ENCODE measurements at places on chromosomes 3 and 15.
A peak's percentile ranks its signal among the peaks of the same experiment; 100 is the strongest.

- no peak for DNase-seq
Observed at GRCh38 chr3:51860703-51861665, at the start of gene IQCF2. IQCF2 (plus strand) TSS chr3:51861615; CDS start chr3:51861667, 52 bp downstream.

DNA sequence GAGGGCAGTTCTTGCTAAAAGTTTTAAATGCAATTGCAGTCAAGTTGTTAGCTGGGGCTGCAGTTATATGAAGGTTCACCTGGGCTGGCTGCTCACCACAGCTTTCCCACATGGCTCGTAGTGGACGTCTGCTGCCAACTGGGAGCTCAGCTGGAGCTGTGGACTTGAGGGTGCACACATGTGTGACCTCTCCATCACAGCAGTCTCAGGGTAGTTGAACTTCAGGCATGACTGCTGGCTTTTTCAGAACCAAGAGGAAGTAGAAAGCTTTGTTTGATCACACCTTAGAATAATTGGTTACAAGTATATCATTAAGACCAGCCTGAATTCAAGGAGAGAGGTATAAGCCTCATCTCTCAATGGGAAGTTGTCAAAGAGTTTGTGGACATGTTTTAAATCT is 74.1 kb downstream of the CHL1 start:
- DNase-seq, result no peak

GRCh38 chr15:69061414-69061842 is 46.9 kb downstream of the NOX5 start:
- no peak for DNase-seq

DNA sequence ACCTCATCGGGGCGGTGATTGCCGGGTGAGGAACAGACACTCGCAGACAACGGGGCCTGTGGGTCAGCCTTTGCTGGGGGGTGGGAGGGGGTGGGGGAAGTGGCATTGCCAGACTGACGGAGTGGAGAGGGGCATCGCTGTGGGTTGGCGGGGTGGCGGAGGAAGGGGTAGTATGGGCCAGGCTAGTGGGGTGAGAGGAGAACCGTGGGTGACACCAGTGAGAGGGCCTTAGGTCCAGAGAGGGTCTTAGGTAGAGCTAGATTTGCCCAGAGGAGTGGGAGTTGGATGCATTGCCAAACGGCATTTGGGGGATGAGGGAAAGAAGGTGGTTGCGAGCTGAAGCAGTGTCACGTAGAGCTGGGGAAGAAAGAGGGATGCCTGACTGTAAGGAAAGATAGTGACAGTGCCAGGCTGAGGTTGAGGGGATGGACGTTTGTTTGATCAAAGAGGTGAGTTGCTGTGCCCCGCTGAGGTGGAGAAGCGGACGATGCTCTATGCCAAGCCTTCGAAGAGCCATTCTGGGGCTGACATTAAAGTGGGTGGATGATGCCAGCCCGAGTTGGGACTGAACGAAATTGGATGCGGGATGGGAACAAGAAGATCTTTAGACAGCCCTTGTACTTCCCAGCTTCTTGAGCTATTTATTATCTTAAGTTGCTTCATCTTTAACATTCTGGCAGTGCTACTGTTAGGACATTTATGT is 572 bp downstream of the DNAJB11 start:
- no peak for DNase-seq

DNA sequence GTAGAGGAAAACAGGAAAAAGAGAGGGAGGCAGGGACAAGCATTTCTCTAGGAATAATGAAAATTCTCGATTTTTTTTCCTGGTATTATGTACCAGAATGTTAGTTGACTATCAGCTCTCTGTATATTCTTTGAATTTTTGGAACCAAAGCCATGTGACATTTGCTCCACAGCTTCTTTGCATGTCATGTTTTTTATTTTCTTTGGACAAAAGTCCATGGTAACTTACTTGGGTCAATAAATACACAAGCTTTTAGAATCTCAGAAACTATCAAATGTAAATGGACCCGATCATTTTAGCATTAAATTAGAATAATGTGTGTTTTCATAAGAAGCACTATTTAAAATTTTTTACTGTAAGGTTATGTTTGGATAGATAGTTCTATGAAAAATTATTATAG is 320.5 kb downstream of the ZIC1 start:
- no peak for DNase-seq

DNA sequence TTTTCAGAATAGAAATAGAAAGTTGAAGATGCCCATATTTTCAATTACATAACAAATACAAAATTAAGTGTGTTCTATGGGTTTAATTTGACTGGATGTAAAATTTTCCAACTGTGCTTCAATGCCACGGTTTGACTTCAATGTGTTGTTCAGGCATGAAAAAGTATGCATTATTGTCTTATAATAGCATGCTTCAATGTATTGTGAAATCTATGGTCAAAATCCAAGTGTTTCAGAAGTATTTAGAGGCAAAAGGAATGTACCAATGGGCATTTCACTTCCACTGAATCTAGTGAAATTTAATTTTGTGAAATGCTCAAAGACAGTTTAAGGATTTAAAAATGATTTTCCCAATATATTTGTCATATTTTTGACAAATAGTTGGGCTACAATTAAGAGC is 16.0 kb downstream of the NEK10 start:
- peak; percentile 20 for DNase-seq

DNA sequence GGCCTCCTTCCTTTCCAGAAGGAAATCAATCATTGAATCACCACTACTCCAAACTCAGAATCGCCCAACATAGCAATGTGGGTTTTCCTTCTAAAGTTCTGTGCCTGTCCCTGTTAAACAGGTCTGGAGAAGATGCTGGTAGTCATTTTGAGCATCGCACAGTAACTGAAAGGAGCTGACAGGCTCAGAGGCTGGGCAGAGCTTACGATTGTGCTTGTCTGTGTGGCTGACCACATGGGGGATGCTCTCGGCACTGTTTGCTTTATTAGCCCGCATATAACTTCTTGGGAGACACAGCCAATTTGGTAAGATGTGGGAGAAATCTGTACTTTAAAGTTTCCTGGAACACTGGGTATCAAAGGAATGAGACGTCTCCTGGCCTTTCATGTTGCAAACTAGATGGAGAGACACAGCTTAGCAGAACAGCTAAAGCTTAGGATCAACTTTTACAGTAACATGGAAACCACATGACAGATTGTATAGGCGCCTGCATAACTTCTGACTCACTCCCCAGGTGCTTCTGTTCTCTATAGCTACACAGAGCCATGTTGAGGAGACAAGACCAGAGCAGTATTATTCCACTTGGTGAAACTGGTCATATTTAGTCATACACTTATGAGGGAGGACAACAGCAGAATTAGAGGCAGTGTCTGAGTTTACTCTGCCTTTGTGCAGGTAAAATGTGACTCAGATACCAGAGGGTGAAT is 374.1 kb downstream of the RORA start:
- DNase-seq, result peak; percentile 38

DNA sequence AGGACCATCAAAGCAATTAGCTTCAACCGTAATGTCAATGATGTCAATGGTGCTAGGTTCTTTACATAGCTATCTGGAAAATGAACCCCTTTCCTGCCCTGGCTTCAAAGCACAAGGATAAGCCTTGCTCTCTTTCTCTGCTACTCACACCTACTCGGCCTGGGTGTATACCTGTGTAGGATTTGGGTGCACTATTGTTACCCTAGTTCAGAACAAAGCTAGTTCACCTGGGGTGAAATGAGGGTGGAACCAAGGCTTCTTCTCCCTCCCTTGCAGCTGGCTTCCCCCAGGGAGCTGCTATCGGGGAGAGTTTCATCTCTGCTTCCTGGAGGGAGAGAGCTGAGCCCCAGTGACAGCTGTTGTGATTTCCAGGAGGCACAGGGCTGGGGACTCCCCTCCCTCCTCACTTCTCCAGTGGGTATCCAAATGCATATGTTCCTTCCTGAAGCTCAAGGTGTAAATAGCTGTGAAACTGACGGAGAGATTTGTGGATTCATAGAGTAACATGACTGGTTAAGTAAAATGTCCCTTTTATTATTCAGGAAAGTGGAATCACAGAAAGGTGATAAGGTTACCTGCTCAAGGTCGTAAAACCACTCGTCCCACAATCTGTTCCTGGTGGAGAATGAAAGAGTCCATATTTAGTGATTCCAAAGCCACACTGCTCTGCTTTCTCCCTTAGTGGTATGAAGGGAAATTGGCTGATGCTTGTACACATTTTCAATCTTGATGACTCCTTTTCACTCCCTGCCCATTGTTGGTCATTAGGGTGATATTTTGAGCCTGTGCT is 11.8 kb upstream of the C3orf70 start:
- no peak for DNase-seq

- DNase-seq, result no peak
Observed at GRCh38 chr3:134048278-134048996, 18.7 kb upstream of the SLCO2A1 start.

- no peak for DNase-seq
Observed at GRCh38 chr3:141045849-141046248, 5.3 kb upstream of the SPSB4 start.

DNA sequence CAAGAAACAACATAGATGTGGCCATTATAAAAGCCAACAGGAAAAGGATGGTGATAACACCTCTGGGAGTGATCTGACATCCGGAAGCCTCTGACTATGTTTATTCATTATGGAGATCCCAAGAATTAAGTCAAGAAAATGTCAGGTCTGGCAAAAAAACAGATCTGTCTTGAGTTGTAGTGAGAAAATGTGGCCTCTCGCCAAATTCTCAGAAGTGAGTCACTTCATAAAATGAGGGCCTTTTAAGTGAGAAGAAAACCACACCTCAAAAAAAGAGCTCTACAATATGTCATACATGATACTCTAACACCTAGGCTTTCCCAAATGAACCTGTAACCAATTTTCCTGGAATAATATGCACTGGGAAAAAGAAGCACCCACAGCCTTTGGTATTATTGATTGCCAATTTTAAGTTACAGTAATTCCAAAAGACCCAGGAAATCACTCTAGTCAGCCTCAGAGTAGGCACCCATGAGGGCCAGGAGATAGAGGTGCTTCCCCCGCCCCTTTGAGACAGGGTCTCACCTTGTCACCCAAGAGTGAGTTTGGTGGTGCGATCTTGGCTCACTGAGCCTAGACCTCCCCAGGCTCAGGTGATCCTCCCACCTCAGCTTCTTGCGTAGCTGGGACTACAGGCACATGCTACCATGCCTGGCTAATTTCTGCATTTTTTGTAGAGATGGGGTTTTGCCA is 38.0 kb downstream of the CCR3 start:
- peak; percentile 21 for DNase-seq

DNA sequence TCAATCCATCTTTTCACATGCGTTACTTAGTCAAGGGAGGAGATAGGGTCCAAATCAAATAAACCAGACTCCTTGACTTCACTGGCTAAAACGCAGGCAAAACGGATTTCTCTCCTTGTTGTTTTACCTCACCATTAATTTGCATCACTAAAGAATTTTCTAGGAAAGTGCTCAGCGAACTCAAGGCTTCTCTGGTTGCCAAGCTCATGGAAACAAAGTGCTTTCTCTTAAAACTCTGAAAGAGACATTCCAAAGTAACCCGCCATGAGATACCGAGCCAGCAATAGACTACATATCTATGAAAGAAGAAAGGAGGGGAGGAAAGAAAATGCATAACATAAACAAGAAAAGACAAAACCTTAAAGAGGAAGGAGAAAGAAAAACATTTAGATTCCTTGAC is 211.7 kb upstream of the WNT5A start:
- no peak for DNase-seq

DNA sequence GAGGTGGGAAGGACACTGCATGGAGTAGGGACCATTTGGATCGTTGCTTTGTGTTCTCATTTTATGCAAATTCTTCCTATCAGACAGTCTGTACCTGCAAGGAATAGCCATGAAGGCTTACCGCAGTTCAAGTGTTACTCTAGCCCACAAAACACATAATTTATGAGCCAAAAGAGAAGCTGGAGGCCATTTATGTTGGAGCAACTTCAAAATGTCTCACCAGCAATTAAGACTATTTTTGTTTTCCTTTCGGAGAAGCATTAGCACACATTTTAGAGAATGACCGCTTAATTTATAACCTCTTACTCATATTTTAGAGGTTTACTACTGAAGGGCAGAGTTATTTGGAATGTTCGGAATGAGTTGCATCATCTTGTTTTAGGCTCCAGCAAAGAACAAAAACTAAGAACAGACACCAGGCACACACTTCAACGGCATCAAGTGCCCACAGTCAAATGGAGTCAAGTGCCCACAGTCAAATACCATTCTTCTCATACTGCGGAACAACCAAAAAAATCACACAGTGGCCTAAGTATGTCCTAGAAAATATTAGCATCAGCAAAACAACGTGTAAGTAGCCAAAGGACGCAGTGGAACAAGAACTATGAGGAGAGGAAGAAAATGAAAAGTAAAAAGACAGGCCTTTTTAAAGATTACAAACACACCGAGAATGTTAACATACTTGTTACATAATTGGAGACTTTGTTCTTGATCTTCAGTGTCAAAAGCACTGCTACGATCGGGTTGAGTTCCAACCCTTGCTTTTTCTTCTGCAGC is 17.5 kb upstream of the GOLGA8J start:
- DNase-seq, result peak; percentile 91

DNA sequence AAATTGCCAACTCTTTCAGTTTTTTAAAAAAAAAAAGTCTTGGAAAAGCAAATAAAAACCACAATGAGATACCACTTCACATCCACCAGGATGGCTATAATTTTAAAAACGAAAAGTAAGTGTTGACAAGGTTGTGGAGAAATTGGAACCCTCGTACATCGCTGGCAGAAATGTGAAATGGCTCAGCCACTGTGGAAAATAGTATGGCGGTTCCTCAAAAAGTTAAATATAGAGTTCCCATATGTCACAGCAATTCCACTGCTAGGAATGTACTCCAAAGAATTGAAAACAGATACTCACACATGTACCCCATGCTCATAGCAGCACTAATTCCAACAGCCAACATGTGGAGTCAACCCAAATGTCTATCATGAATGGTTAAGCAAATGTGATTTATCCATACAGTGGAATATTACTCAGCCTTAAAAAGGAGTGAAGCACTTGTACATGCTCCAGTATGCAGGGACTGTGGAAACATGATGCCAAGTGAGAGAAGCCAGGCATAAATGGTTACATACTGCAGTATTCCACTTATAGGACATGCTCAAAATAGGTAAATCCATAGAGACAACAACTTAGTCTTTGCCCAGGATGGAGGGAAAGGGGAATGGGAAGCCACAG is 73.8 kb upstream of the PCSK6 start:
- peak; percentile 31 for DNase-seq

- DNase-seq, result no peak
Observed at GRCh38 chr15:80562033-80562432, 133.1 kb upstream of the ABHD17C start.

- DNase-seq, result no peak
Observed at GRCh38 chr3:50260942-50261441, 8.0 kb upstream of the SEMA3B start.

DNA sequence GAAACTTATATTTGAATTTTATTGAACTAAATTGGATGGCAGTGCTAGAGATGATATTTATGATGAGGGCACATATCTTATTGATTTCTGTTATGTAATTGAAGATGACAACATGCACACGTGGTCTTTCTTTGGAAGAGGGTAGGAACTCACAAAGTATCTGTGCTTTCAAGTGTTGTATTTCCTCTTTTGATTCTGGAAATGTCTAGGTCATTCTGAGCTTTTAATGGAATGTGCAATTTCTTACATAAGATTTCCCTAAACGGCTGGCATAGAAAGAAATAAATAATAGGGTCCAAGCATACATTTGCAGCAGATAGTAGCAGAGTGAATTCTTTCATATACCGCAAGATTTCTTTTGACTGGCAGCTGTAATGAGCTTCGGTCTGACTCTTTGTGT is 10.1 kb upstream of the GPR171 start:
- no peak for DNase-seq

GRCh38 chr3:60140160-60140559 is 1090.3 kb upstream of the CFAP20DC start:
- no peak for DNase-seq

GRCh38 chr15:58736018-58736643 is 13.4 kb downstream of the ADAM10 start:
- DNase-seq, result no peak

GRCh38 chr15:51803965-51804364 is 25.5 kb upstream of the TMOD3 start:
- no peak for DNase-seq

- DNase-seq, result peak; percentile 85
Observed at GRCh38 chr3:148707601-148708380, 10.1 kb downstream of the AGTR1 start.

All from fibroblast of skin of right quadriceps (primary cell).